ENCODE measurements at places on chromosomes 5 and 9.
A peak's percentile ranks its signal among the peaks of the same experiment; 100 is the strongest.

GRCh38 chr9:101242651-101243050, 142.2 kb downstream of the BAAT start:
- no peak for DNase-seq

DNA sequence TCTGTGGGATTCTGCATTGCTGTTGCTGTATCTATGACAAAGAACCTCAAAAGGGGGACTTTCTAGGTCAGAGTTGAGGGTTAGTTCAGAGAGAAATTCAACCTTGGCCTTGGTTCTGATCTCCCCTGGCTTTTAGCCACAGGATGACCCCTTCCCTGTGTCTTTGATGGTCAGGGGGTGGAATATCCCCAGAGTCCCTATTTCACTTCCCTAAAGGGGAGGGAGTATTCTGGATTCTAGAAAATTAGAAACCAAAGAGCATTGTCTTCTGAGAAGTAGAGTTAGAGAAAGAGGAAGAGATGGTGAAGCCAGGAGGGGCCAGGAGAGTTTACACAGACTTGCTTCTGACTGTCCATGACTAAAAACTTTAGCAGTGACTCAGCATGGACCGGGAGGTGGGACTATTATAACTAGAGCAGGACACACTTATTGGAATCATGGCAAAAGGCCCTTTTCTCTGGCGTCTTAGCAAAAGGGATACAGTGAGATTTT, 56.2 kb upstream of the LPAR1 start:
- no peak for DNase-seq

- no peak for DNase-seq
Measured at GRCh38 chr5:96302174-96302738, 130.8 kb downstream of the PCSK1 start.

GRCh38 chr9:121888438-121888775, 204.7 kb downstream of the TTLL11 start:
- DNase-seq, result peak; percentile 62

- DNase-seq, result peak; percentile 98
Measured at GRCh38 chr5:157271740-157272271, 5.9 kb downstream of the CYFIP2 start.

DNA sequence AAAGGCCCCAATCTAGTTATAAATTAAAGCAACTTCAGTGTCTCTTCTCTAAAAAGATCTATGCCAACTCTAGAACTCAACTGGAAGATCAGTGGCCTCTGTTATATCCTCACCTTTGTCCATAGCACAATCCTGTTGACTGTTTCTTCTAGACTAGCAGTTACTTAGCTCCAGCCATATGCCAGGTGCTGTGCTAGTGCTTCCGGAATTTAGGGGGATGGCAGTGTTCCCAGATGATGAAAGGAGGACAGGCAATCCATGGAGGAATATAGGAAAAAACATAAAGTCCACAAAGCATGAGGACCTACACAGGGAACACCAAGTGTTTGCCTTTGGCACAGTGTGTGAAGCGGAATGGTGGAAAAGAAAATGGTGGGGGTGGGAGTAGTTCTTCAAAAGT, 214.3 kb downstream of the MAPKAP1 start:
- DNase-seq, result no peak

- no peak for DNase-seq
Measured at GRCh38 chr5:145680169-145680568, 155.0 kb downstream of the PRELID2 start.

DNA sequence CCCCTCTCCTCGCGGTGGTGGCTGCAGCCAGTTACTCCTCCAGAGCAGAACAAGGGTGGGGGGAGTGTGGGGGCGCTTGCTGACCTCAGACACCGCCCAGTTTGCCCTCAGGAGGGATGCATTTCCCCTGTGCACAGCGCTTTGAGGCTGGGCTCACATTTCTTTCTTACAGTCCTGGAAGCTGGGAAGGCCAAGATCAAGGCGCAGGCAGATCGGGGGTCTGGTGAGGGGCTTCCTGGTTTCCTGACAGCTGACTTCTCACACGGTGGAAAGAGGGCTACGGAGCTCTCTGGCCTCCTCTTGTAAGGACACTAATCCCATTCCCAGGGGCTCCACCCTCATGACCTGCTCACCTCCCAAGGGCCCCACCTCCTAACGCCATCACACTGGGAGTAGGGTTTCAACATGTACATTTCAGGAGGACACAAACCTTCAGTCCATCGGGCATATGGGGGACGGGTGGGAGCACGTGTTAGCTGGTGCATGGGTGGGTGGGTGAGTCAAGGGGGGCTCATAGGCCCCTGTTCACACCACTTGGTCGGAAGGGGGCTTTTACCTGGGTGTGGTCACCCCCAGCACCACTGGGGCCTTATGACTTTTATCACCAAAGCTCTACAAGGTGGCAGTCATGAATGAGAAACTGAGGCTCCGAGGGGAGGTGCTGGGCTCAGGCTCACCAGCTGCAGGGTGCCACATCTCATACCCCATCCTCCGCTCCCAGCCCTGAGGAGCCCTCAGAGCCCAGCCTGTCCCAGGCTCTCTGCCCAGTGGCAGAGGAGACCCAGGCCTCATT, 7.7 kb upstream of the SCGB3A1 start:
- DNase-seq, result peak; percentile 31

GRCh38 chr9:88801214-88801796, 190.0 kb upstream of the S1PR3 start:
- DNase-seq, result no peak

DNA sequence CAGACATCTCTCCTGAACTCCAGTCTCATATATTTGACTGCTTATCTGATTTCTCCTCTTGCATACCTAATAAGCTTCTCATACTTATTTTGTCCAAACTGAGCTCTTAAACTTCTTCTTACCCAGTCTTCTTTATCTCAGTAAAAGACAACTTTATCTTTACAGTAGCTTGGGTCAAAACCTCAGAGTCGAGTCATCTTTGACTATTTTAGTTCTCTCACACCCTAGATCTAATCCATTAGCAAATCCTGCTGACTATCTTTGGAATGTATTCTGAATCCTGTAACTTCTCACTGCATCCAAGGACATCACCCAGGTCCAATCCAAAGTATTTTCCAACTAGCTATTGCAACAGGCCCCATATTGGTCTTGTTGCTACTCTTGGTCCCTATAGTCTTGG, 11.8 kb upstream of the JAK2 start:
- no peak for DNase-seq

GRCh38 chr9:83934569-83935275, 13.5 kb upstream of the KIF27 start:
- DNase-seq, result no peak

GRCh38 chr5:158915216-158915615, 184.5 kb downstream of the EBF1 start:
- no peak for DNase-seq

GRCh38 chr9:81984928-81985327, 3.6 kb upstream of the SPATA31D1 start:
- DNase-seq, result no peak

DNA sequence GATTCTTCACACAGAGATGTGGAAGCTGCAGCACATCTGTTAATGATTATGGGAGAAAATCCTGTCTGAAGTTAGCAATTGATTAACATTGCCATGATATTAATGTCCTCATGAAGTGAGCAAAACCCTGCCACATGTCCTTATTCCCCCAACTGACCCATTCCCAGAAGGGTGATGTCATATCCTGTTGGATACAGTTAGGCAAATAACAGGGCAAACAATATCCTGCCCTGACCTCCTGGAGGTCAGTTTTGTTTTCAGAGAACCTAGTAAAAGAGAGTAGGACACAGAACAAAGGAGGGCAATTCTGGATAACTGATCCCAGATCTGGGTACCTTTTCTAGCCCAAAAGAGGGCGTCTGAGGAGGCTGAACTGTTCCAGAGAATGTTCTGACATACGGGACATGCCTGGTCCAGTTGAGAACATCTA, 11.0 kb downstream of the ABLIM3 start:
- no peak for DNase-seq

DNA sequence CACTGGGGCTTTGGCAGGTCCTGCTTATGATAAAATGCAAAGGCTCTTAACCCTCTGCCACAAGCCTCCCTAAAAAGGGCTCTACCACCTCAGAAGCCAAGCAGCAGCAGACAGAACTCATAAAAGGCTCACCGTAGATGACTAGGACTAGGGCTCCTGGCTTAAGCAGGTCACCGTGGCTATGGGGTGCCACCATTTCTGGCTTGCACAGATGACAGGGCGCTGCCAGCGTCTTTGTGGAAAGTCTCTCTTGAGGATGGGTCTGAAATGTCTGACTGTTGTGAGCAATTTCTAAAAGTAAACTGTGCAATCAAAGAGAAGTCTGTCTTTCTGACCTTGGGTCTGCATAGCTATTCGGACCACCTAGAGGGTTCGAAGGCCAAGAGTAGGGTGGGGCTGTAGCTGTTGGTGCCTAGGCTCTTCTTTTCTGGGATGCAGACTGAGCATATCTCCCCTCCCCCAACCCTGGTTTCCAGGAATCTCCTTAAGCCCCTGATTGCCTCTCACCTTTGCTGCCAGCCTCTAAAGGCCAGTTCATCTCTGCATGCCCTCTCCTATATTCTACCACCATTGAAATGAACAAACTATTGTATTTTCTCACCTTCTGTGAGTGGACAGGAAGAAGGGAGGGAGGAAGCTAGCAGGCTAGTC, 307.4 kb downstream of the ARHGAP26 start:
- no peak for DNase-seq

- DNase-seq, result no peak
Measured at GRCh38 chr9:5624655-5625054, 4.3 kb upstream of the RIC1 start.

- DNase-seq, result no peak
Measured at GRCh38 chr5:74543162-74543995, 97.1 kb downstream of the ENC1 start.

- DNase-seq, result no peak
Measured at GRCh38 chr5:159504857-159505304, 174.6 kb upstream of the IL12B start.

DNA sequence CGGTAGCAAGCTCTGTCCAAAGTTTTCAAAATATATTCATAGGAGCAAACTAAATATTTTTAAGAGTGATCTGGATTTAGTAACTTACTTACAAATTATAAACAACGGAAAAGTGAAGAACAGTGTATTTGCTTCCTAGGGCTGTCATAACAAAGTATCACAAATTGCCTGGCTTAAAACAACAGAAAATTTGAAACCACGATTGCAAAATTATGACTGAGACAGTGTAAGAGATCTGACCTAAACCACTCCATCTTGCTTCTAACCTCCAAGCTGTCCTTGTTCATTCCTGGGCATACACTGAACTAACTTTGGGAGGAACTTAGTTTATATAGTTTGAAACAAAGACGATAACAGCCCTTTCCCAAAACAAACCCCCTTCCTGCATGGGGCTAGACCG, 202.0 kb upstream of the CDH6 start:
- no peak for DNase-seq

Data from activated CD8-positive, alpha-beta memory T cell treated with anti-CD3 and anti-CD28 coated beads, Interleukin-2, amount 10 ng/mL, durations not matched to agents 7 days and 5 days (primary cell).